Cerebellar nuclear complex (tissue), 1 donor: ENCODE measurements at places on chromosomes 7 and 10.

DNA sequence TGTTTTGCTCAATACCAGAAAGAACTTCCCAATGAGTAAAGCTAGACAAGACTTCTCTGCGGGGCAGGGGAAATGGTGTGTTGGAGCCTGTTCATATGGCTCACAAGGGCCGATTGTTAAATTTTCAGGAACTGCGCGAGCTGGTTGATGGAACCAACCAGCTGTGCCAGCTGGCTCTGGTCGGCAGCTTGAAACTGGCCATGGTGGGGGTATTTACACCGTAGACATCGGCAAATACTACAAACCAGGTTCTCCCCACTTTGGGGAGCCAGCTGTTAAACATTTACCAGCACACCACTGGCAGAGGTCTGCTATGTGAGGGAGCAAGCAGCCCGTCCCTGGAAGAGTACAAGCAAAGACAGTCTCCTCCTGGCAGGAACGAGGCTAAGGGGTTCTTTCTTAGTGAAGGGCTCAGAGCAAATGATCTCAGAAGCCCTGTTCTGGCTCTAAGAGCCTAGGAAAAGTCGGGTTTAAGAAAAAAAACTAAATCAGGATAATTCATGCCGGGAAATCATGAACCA lies 8.8 kb upstream of the ZMIZ1 start:
- no peak for DNase-seq

DNA sequence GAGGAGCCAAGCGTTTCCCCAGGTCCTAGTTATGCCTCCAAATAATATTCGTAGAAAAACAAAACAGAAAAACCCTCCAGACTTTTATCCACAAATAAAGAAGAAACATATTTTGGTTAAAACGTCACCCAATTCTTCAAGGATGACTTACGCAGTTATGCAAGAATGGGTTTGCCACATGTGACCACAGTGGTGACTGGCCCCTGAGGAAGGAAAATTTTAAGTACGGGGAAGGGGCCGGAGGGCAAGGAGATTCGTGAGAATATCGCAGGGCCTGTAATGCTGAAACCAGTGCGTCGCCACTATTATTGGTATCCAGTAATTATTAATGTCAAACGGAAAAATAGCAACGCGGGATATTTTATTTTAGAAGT lies 537 bp upstream of the MRPS24 start:
- no peak for DNase-seq

DNA sequence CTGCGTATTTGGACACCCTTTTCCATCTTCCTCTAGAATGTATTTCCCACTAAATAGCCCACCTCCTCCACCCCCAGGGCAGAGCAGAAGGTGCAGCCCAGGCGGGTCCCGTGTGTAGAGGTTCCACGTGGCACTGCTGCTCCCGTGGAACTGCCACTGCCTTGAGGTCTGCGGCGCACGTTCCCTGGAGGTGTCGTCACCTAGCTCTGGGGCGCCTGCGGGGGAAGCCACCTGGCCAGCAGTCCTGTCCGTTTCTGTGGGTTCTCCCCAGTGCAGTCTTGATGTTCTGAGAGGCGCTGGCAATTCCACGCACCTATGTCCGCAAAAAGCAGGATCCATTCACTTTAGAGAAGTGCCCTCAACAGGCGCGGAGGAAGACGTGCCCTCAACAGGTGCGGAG lies 21.9 kb downstream of the BNIP3 start:
- no peak for DNase-seq

DNA sequence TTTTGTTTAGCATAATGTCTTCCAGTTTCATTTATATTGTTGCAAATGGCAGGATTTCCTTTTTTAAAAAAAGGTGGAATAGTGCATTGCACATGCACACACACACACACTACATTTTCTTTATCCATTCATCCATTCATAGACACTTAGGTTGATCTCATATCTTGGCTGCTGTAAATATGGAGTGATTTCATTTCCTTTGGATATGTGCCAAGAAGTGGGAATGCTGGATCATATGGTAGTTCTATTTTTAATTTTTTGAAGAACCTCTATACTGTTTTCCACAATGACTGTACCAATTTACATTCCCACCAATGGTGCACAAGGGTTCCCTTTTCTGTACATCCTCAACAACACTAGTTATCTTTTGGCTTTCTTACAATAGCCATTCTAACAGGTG lies 68.9 kb downstream of the EBLN1 start:
- DNase-seq, result no peak

DNA sequence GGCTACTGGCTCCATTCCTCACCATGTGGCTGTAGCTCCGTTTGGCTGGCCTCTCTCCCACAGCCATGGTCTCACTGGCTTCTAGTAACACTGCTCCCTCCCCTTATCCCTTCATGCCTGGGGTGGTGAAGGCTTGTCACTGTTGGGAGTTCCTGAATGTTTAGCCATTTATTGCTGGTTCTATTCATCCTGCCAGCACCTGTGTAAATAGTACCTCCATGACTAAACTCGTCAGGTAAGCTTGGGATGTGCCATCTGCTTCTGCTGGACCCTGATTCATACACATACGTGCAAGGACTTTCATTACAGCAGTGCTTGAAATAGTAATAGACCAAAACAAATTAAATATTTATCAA lies 61.6 kb downstream of the CCDC71L start:
- no peak for DNase-seq

GRCh38 chr7:74126220-74126880 lies 42.7 kb downstream of the LIMK1 start:
- DNase-seq, result no peak

DNA sequence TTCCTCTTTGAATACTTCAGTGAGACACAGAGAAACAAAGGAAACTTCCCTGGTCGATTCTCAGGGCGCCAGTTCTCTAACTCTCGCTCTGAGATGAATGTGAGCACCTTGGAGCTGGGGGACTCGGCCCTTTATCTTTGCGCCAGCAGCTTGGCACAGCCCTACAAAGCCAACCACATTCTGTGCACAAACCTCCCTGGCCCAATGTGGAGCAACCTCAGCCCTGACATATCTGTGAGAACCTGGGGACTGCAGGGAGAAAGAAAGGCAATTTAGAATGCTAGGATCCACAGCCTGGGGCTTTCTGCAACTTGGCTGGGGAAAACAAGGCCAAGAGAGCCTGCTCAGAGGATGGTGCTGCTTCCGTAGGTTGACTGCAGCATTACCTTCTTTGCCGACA lies 63.5 kb upstream of the PRSS58 start:
- no peak for DNase-seq

DNA sequence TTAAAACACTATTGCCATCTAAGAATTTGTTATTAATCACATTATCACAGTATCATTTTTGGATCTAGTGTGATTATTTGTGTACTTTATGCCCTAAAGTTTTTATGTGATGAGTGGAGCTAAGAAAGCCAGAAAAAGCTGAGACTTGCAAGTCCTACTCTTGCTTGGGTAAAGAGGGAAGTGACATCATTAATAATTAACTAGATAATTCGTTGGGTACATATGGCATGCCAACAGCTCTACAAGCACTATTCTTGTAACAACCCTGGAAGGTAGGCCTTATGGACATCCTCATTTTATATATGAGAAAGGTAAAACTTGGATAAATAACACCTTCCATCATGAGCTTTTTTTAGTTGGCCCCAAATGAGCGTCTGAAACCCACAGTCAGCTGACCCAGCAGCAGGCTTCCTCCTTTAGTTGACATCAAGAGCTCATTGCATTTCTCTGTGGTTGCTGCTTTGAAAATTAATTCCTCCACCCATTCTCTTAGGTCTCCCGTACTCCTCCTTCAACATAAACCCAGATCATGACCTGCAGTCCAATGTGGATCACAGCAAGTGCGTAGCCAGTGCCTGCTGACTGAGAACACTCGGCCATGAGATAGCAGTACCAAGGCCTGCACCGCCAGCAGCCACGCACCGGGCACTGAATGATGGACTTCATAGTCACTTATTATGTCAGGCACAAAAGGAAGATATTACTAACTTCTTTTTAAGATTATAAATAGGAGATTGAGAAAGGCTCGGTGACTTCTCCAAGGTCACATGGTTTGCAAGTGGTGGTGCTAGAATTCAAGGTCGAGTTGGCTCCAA lies 292.0 kb upstream of the AOAH start:
- DNase-seq, result no peak

DNA sequence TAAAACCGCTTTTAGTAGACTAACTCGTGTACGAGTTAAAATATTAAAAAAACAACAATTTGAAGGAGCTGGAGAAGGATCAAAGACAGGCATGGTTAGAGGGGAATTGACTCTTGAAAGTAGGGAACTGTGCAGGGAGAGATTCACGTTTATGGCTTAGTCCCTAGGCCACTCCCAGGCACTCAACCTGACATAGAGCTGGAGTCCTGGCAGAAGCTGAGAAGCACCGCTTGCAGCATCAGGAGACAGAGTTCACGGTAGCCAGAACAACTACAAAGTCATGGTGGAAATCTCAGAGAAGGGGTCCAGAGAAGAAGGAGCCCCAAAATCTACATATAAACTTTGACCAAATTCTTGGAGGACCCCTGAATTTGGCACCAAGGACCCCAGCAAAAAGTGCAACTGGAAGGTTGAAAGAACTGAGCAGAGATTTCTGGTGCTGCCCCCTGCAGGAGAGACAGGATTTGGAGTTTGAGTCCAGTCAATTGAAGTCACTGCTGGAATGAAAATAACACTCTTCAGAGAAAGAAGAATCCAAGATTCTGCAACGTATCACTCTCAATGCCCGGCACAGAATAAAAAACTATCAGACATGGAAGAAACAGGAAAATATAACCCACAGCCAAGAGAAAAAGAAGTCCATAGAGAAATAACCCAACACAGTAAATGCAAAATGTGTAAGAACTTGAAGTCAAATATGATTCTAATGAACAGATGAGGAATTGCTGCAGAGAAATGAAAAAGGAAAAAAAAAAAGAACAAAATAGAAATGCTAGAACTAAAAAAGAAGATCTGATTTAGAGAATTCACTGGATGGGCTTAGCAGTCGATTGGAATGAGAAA lies 493.3 kb upstream of the PODXL start:
- no peak for DNase-seq

DNA sequence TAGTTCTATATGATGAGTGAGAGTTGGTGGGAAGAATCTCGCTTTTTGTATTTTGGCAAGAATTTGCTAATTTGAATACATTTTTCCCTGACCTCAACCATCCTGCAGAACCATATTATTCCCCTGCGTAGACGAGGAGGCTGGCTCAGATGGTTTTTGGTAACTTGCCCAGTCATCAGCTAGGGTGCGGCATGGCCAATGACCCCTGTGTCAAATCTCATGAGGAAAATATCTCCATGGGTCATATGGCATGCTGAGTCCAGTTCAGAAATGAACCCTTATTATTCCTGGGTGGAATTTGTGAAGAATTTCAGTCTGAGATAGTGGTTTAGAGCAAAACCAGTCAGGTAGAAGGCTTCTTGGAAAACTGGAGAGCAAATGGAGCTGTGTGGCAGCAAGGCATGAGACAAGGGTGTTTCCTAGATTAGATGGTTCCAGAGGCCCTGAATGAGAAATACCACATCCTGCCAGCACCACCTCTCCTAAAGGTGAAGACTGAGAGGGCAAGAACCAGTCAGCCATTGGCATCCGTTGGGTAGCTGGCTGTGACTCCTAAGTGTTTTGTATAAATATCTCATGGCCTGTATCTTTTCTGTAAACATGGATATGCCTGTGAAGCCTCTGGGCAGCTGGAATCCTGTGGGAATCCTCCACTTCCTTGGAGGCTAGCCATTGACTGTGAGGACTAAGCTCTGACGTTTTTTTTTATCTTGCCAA lies 5.8 kb upstream of the UPP1 start:
- no peak for DNase-seq

- DNase-seq, result no peak
Measured at GRCh38 chr10:33395201-33395600, 60.7 kb upstream of the NRP1 start.

GRCh38 chr10:118161461-118162246 lies 114.9 kb upstream of the RAB11FIP2 start:
- no peak for DNase-seq

GRCh38 chr7:95553939-95554338 lies 42.4 kb downstream of the PDK4 start:
- DNase-seq, result no peak

GRCh38 chr7:1663223-1663622 lies 6.9 kb upstream of the ELFN1 start:
- DNase-seq, result no peak

- DNase-seq, result no peak
Measured at GRCh38 chr10:131872827-131873375, 27.9 kb upstream of the PPP2R2D start.

- no peak for DNase-seq
Measured at GRCh38 chr10:103231047-103231551, 14.6 kb upstream of the RPEL1 start.

DNA sequence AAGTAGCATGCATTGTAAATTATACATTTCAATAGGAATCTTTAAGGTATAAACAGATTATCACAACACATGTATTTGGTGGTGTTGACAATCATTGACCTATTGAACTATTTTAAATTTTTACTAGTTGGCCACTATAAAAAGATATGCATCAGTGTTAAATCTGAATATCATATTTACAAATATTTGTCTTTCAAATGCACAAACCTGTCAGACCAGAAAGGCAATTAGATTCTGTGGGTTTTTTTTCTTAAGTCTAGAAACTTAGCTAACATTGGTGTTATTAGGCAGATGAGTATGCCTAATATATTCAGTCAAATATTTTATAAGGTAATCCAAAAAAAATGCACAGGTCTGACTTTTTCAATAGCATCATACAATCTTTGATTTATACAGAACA lies 241.4 kb upstream of the DGKB start:
- no peak for DNase-seq

GRCh38 chr7:76108540-76109233 lies 60.8 kb downstream of the MDH2 start:
- no peak for DNase-seq

DNA sequence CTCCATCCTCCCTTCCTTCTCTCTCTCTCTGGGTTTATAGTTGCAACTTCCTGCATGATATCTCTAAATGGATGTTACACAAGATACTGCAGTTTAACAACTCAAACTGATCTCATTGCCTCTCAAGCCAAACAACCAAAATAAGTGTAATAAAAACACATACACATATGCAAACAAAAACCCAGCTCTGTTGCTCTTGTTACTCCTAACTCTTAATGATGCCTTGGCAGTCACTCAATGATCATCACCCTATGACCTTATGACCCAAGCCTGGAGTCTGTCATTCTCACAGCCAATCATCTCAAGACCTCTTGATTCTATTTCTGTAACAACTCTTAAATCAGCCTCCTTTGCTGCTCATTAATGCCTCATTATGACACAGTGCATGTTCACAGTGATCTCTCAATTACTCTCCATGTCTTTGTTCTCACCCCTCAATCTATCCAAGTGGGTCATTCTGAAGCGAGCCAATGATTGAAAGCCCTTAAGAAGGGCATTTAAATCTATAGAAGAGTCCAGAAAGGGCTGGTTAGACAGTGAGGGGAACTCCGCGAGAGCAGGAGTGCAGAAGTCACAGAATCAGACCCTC lies 210.9 kb downstream of the INHBA start:
- DNase-seq, result no peak

DNA sequence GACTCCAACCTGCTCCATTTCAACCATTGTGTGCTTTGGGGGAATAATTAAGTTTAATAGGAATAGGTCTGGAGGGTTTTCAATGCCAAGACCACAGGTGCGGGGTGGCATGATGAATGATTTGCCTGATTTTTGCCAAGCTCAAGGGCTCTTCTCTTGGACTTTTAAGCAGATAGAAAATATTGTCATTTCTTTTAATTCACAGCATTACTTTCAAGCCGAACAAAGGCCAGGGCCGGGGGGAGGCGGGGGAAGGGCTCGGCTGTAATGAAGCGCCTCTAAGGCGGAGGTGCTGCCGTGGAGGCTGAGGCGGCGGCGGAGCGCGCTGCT lies 6.5 kb downstream of the PTF1A start:
- no peak for DNase-seq
